OCI-LY7 (cell line): ENCODE measurements at places on chromosomes 1 and 21.

GRCh38 chr1:165855010-165855838, 27.8 kb downstream of the UCK2 start:
- no peak for DNase-seq

DNA sequence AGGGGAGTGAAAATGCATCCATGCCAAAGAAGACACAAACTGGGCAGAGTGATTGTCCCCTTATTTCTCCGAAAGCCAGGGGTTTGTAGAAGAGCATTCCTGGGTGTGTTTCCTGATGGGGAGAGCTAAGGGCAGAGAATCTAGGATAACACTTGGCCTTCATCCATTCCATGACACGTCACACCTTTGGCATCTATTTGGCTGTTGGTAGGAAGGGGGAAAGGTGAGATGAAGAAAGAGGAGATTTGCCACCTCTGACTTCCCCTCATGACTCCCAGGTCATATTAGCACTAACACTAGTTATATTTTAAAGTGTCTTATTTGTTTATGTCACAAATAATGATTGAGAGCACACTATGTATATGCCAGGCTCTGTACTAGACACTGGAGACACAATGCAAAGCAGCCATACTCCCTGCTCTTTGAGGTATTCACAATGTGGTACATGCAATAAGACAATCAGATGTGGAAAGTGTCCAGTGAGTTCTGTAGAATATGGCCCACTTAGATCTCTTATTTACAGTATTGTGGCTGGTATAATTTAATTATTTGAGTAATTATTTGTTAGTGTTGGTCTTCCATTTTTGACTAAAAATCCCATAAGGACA, 54.5 kb upstream of the GADD45A start:
- no peak for DNase-seq

DNA sequence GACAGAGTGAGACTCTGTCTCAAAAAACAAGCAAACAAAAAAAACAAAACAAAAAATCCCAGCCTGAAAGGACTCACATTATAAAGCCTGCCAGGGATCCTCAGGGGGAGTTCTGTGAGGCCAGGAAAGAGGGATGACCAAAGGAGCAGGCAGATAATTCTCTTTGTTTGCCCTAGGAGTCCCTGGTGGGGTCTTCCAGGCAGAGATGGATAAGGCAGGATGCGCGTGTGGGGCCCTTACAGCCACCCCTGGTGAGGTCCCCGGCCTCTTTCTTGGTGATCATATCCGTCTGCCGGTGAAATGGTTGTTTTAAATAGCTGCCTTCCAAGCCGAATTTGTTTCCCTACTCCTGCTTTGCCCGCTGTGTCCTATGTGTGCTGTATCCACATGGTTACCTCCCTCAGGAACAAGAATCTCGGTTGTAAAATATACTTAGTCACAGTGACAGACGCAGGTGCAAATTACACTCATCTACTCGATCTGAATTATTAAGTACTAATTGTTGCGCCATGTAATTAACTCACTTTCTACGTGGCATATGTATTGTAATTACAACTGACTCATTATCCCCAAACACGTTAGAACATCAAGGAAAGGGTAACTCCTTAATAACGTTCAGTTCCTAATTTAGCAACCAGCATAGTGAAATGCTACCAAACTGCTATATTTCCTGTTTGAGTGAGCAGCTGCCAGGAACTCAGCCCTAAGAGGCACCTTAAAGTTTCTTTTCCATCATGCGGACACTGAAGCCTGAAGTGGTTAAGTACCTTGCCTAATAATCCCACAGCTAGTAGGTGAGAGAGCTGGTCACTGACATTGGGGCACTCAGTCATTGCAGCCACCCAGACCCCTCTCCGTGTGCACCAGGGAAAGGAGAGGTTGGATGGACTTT, 106.4 kb downstream of the ZSCAN20 start:
- DNase-seq, result no peak

DNA sequence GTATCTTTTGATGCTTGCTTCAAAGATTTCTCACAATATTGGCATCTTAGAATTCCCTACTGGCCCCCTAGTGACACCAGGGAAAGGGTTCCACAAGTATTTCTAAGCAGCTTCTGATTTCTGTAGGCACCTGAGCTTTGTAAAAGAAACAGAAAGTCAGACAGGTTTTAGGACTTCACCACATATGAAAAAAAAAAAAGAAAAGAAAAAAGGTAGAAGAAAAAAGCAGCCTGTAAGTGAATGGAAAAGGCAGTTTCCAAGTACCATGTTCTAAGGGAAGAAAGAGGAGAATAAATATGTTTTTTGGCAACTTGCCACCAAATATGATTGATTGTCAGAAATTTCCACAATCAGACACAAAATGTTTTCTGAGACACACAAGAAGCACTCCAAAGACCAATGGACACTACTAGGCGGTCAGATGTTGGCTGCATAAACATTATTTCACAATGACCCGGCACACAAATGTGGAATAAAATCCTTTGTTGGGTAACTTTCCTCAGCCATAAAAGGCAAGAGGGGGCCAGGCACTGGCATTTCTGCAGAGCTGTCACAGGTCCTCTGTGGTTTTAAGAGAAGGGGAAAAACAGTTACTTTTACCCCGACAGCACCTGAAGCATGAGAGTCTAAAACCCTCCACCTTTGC, 12.7 kb upstream of the CPLANE2 start:
- no peak for DNase-seq

DNA sequence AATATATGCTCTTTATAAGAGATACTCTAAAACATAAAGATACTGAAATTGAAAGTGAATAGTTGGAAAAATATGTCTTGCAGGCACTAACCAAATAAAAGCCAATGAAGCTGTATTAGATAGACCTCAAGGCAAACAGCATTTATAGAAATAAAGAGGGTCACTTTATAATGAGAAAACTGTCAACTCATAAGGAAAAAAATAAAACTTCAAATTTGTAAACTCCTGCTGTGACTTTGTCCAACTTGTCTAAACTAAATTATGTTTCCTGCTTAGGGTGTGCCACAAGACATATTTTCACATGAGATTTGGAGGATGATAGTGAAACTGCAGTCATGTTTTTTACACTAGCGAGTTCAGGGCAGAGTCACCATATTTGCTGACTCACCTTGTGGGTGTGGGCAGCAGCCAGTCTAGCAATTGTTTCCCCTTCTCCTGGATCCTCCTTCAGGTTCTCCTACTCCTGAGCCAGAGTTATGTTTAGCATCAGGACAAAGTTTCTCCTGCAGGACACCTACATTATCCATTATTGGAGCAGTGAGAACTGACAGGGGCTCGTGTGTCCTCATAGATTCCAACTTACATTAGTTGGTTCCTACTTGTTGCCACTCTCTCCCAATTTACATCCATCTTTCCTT, 43.8 kb downstream of the CD53 start:
- no peak for DNase-seq

- no peak for DNase-seq
Measured at GRCh38 chr1:30609999-30610345, 113.4 kb downstream of the MATN1 start.

- no peak for DNase-seq
Measured at GRCh38 chr1:115338457-115338820, 390 bp upstream of the NGF start.

- no peak for DNase-seq
Measured at GRCh38 chr1:42923367-42924081, 35.1 kb downstream of the SLC2A1 start.

DNA sequence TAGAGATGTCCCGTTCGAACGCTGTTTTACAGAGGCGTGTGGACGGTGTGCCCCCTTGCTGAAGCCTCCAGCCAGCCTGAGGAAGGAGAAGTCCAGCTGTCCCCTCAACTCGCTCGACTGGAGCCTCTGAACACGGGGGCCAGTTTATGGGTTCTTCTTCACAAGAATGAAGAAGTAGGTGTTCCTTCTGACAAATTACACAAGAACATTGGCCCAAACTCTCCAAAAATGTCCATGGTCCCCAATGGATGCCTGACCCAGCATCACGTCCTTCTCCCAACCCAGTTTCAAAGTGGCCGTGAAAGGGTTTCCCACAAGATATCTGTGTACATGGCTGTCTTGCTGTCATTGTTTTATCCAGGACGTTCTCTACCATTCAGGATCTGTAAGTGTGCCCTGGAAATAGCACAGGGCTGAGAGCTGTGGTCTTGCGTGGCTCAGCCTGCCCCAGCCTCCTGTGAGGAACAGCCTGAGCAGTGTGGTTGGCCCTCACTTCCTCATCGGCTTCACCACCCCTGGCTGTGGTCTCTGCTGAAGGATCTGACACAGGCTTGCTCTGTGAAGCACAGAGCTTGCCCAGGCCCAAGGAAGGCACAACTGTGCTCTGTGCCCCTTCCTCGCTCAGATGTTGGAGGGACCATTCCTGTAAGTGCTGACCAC, 1.0 kb upstream of the S100B start:
- DNase-seq, result peak; percentile 8

DNA sequence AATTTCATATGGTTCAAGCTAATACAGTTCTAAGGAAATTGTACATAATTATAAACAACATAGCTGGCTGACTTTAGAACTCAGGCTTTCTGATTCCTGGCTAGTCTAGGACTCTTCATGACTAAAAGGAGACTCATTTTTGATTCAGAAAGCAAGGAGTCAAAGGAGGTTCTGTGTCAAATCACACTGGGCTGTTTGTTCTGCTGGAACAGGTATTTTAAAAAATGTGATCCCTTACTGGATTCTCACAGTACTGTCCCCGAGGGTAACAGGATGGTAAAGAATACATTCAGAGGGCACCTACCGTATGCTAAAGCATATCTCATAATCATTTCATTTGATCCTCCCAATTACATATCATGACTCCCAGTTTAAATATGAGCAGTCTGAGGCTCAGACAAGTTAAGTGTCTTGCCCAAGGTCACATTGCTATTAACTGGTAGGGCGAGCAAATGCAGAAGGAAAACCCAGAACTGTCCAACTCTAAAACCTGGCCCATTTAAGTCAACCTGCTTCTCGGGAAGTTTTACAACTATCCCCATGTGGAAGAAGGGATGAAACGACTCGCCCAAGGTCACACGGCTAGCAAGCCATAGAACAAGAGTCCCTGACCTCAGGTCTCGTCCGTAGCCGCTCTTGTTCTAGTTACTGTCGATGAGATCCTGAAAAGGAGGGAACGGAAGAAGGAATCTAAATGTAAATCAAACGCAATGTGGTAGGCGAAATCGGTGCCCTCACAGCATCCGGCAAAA, 675 bp downstream of the MYSM1 start:
- no peak for DNase-seq

DNA sequence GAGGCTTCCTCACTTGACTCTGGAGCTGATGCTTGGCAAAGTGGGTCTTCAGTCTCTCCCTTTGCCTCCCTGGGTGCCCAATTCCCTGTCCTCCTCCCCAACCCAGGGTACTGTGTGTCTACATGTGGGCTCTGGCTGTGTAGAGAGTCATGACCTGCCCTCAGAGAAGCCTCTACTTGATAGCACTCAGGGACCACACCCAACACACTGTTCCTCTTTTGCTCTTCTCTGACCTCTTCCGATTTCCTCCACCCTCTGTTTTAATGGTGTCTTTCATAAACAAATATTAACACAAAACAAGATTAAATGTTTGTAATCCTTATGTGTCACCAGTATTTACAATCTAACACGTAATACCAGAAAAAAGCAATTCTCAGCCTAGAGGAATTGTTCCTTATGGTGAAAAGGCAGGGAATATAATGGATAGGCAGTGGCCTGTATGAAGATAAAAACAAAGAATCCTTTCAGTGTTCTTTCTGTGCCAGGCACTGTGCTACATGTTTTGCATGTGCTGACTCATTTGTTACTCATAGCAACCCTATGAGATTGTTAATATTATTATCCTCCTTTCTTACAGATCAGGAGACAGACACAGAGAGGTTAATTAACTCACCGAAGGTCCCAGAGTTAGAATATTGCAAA, 58.2 kb downstream of the HSD3B1 start:
- no peak for DNase-seq

- DNase-seq, result no peak
Measured at GRCh38 chr21:27545754-27546349, 579.0 kb upstream of the ADAMTS5 start.

GRCh38 chr21:43854773-43855633, 10.0 kb upstream of the AGPAT3 start:
- peak; percentile 58 for DNase-seq

DNA sequence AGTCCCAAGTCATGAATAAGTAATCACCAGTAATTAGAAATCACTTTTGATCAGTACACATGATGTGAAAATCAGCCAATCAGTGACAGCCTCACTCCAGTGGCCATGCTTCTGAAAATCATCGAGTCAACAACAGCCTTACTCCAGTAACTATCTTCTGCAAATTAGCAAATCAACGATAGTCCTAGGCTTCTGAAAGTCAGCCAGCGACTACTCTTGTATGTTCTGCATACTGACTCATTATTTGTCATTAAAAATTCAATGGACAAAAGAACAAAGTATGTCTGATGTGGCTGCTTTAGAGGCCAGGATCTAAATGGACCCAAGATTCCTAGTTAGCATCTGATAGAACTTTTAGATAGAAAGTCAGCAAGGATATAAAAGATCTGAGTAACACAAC, 102.5 kb downstream of the GPR52 start:
- no peak for DNase-seq

GRCh38 chr1:14815175-14815877, 216.8 kb downstream of the KAZN start:
- DNase-seq, result no peak

DNA sequence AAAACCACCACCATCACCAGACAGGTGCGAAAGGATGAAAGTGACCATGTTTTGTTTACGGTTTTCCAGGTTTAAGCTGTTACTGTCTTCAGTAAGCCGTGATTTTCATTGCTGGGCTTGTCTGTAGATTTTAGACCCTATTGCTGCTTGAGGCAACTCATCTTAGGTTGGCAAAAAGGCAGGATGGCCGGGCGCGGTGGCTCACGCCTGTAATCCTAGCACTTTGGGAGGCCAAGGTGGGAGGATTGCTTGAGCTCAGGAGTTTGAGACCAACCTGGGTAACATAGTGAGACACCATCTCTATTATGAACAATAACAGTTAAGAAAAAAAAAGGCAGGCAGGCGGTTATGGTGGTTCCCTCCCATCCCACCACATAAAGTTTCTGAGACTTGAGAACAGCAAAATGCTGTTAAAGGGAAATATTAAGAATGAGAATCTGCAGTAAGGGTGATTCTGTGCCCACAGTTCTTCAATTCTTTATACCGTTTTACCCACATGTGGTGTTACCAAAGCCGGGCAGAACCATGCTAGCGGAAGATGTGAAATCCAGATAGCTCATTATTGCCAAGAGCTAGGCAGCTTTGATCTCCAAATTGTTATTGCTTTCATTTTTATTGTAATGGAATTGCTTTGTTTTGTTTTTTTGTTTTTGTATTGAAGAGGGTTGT, 34.5 kb upstream of the TDRD10 start:
- DNase-seq, result no peak

DNA sequence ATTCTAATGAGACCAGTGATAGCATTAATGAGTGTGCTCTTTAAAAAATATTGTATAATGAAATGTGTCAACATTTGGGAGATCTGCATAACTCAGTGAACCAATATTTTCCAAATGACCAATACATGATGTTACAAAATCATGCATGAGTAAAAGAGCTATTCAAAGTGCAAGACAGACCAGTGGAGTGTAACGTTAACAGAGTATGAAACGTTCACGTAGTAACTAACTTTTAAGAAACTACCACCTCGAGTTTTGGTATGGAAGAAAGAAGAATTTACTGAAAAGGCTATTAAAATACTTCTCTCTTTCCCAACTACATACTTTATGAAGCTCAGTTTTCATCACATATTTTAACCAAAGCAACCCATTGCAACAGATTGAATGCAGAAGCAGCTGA, 9.6 kb upstream of the SLC6A9 start:
- DNase-seq, result no peak

GRCh38 chr1:17400725-17401341, 28.8 kb downstream of the PADI6 start:
- DNase-seq, result no peak

- no peak for DNase-seq
Measured at GRCh38 chr1:182709225-182709764, 24.9 kb upstream of the RGS8 start.

GRCh38 chr1:205227584-205228013, at the start of gene TMCC2:
Gene TMCC2, plus strand, starts transcription at chr1:205227946. Its CDS starts 619 bp downstream, at chr1:205228565.
- DNase-seq, result peak; percentile 94
